ENCODE measurements at places on chromosomes 4 and X.

DNA sequence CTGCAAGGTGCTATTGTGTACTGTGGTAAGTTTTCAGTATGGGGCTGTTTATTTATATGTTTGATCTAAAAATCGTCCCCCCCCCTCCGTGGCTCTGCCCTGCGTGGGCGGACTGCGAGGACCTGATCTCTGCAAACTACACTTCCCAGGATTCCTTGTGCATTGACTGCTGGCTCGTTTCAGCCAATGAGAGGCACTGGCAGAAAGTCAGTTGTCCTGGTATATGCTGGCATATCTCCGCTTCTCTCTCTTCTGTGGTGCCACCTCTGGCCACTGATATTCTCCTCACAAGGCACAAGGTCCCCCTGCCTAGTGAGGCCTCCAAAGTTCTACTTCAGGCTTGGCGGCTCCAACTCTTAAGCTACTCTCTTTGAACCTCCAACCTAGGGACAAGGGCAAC, 168.8 kb upstream of the ZFP42 start:
- DNase-seq = no peak

- peak; percentile 79 for DNase-seq
Measured at GRCh38 chr4:53365121-53365485, 758 bp downstream of the SCFD2 start.

DNA sequence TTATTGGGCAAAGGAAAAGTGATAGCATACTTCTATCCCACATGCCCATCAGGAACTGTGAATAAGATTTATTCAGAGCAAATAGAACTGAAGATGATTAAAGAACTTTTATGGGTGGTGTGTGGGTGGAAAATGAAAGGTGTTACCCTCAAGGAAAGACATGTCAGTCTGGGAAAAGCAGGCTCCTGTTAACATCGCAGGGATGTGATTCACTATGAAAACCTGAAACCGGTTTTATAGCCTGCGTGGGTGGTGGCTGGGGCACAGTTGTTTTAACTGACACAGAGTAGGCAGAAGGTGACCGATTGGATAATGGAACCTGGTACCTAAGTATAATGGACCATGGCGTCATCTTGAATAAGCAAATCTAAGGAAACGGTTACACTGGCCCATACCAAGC, 61.3 kb upstream of the CASK start:
- no peak for DNase-seq

GRCh38 chrX:124293810-124294209, 38.6 kb upstream of the TEX13D start:
- no peak for DNase-seq

GRCh38 chr4:153326513-153326912, 18.0 kb upstream of the MND1 start:
- DNase-seq = no peak

DNA sequence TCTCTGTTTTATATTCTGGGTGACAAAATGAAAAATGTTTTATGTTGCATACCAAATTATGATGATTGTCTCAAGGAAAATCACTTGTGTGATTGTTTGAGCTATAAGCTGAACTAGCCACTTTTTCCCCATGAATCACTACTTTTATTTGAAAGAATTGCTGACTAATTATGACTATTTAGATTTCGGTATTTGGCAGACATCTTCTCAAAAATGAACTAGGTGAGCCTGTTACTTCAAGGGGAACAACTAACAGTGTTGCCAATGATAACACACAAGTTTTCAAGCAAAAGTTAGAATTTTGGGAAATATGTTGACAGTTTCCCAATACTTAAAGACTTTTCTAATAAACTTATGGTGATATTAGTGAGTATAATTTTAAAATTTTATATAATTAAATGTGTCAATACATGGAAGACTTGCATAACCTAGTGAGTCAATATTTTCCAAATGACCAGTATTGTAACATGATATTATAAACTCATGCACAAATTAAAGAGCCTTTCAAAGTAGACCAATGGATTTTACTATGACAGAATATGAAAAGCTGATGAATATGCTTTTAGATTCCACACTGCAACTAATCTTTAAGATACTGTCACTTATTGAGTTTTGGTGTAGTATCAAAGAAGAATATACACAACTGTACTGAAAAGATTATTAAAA, 187.7 kb upstream of the GATB start:
- no peak for DNase-seq

GRCh38 chr4:131427000-131427399, 1722.1 kb upstream of the PCDH10 start:
- no peak for DNase-seq

DNA sequence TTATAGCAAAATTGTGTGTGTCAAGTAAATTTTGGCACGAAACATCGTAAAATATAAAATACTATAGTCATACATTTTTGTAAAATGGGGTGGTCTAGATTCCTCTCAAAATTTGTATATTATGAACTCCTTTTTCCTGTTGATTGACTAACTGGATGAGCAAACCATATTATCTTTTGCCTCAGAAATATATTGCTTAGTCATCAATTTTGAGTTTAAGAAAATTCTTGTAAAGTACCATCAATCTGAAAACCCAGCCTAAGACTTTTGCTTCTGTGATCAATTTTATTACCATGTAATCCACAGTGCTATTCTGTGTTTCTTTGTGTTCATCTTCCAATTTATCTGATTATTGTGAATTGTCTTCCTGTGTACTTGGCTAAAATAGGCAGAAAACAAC, 98.0 kb upstream of the PCDH18 start:
- DNase-seq = no peak

DNA sequence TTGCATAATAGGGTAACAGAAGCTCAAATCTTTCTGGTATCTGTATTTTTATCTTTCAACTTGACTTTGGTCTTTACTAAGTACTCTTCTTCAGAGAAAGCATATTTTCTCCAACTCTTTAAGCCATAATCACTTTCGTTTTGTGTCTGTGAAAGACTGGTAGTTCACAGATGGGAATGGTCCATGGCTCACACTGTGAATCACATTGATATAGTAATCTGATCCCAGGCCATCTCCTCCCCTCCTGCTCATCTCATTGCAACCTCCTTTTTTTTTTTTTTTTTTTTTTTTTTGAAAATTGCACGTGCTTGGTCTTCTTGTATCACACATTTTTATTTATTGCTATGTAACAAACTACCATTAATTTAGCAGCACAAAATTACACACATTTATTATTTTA, 694.5 kb upstream of the SLIT2 start:
- no peak for DNase-seq

GRCh38 chr4:57588557-57588956, 478.4 kb upstream of the IGFBP7 start:
- no peak for DNase-seq
